NCI-H510A treated with DMSO at 0.1 percent for 48 hours (cell line): ENCODE measurements at places on chromosomes 12 and 14.

DNA sequence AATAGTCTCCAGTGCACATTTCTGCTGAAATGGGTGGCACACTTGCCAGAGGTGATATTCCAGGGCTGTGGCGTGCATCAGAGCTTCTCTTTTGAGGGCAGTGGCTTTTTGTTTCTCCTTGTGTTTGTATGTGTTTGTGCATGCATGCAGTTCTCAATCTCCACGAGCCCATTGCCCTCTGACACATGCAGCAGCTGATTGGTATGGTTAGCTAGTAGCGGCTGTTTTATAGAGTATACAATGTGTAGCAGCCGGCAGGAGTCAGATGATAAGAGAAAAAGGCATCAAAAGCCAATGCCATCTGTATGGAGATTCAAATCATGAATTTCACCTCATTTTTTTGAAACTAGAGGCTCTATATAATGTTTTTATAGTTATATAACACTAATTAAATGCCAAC is 616.9 kb upstream of the STXBP6 start:
- DNase-seq, result no peak

DNA sequence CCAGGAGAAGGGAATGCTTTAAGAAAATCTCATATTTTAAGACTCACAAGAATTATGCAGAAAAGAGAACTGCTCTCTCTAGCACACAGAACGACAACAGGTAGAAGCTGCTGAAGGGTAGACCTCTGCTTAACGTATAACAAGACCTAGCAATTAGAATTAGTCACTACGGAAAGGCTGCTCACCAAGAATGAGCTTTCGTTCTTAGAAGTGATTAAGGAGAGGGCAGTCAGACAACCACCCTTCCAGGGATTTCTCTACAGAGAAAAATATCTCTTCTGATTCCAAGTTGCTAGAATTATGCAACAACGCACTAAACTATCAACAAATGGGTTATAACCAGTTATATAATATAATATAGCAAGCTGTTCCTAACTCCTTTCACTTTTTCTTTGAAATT is 18.6 kb downstream of the LRIG3 start:
- no peak for DNase-seq

DNA sequence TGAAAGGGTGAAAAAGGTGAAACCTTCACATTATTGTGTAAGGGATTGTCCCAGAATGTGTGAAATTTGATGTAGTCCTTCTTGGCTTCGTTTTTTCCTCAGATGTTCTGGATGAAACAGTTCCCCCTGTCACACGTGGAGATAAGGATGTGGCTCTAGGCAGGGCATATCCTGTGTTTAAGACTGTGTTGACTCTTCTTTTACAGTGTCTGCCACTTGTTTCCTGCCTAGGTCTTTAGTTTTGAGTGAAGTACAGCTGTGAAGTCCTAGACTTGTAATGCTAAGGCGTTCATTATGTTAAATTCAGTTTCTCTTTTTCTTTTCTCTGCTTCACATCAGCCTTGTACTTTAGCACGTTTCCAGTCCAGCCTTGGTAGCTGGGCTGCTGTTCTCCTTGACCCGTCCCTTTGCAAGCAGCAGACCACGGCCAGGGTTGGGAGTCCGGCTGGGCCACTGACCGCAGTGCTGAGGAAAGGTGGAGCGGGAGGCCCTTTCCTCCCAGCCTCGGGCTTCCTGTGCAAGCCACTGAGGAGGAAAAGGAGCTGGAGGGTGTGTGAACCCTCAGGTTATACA is 59.1 kb downstream of the RASSF3 start:
- DNase-seq, result peak; percentile 83

DNA sequence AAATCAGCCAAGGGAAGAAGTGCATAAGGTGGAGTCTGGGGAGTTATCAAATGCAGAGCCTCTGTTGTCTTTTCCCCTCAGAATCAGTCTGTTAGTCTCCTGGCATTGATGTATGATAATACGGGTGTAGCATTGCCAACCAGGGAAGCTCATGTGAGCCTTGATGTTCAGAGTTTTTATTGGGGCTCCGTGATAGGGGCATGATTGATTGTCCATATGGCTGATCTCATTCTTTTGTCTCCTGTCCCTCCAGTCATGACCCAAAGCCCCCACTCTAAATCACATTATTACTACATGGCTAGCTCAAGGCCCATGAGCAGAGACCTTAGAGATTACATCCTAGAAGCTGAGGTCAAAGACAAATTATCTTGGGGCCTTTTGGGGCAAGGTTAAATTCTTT is 140.9 kb downstream of the NUBPL start:
- DNase-seq, result no peak

DNA sequence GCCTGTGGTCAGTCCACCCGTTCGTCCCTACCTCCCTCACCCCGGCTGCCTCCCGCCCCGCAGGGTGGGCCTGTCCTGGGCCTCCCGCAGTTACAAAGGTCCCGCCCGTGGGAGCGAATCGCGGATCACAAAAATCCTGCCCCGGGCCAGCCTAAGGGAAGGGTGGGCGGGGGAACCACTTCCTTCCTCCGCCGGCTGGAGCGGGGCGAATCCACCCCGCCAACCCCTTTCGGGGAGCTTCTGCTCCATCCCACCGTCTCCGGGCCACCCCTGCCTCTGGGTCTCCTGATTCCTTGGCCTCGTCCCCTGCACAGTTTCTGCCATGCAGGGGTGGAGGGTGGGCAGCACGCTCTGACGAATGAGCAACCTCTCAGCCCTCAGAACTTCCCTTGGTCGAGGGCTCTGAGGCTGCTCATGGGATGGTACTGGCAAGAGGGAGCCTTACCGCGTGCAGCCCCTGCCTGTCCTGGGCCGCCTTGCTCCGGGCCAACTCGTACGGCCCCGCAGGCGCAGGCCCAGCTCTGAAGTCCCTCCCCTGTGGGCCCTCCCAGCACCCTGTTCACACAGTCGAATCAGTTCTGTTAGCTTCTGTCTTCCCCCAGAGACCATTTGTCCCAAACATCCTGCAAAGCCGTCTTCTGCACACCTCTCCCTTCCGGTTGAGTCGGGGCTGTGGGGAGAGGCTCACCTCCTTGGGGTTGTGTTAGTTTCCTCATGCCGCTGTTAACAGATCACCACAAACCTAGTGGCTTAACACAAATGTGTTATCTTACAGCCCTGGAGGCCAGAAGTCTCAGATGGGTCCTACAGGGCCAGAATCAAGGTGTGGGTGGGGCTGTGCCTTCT is 589 bp upstream of the HVCN1 start:
- no peak for DNase-seq

DNA sequence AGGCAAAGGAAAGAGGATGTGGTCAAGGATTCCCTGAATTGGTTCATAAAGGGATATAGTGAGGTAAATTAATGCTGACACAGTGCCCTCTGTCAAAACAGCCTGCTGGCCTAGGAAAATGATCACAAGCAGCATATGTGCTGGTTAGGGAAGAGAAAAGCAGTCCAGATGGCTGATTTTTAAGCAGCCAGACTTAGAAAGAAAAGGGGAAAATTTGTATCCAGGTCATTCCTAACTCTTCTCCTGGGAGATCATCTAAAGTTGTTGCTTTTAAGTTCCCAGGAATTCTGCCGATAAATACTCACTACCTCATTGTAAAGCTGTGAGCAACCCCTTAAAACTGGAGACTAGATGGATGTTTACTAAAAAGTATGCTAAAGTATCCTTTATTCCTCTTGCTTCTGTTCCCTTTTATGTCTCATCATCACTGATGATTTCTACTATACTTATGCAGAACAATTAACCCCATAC is 46.4 kb upstream of the CNOT2 start:
- no peak for DNase-seq

DNA sequence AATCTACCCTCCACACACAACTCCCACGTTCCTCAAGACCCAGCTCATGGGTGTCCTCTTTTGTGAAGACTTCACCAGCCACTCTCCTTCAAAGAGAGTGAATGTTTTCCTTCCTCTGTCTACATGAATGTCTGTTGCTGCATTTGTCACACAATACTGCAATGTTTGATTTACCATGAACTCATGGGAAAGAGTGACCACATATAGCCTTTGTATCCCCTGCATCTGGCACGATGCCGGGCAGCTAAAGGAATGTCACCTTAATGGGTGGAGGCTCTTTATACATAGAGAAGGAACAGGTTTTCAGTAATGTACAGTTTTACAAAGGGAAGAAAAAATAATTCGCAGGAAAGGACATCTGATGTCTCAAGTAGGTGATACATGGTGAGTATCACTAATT is 12.1 kb upstream of the BCDIN3D start:
- DNase-seq, result no peak

DNA sequence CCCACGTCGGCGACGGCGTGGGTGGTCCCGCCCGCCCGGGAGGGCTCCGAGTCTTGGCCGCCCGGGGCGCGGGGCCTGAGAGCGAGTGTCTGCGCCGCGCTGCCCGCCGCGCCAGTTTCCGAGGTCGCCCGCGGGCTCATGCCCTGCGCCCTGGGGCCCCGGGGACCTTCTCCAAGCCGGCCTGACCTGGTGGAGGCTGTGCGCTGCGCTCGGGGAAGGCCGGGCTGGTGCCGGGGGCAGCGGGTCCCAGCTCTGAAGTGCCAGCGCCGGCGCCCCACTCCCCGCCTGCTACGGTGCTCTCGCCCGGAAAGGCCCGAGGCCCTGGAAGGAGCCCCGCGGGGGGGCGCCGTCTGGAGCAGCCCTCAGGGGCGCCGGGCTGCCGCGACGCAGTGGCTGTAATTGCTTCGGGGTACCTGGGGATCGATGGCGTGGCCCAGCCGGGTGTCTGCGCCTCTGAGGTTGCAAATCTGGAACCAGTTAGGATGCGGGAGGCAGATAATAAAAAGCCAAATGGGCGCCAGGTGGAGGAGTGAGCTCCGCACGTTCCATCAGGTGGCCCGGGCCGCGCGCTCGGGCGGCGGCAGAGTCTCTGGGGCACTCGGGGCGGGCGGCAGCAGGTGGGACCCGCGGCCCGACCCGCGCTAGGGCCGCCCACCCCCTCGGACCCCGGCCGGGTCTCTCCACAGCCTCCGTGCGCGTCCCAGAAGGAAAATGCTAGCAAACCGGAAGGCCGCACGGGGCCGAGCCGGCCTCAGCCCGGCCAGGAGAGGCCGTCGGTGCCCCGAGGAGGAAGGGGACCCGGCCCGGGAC is 102.3 kb upstream of the DIO3 start:
- no peak for DNase-seq

GRCh38 chr12:116520801-116521471 is 38.2 kb upstream of the MAP1LC3B2 start:
- no peak for DNase-seq

DNA sequence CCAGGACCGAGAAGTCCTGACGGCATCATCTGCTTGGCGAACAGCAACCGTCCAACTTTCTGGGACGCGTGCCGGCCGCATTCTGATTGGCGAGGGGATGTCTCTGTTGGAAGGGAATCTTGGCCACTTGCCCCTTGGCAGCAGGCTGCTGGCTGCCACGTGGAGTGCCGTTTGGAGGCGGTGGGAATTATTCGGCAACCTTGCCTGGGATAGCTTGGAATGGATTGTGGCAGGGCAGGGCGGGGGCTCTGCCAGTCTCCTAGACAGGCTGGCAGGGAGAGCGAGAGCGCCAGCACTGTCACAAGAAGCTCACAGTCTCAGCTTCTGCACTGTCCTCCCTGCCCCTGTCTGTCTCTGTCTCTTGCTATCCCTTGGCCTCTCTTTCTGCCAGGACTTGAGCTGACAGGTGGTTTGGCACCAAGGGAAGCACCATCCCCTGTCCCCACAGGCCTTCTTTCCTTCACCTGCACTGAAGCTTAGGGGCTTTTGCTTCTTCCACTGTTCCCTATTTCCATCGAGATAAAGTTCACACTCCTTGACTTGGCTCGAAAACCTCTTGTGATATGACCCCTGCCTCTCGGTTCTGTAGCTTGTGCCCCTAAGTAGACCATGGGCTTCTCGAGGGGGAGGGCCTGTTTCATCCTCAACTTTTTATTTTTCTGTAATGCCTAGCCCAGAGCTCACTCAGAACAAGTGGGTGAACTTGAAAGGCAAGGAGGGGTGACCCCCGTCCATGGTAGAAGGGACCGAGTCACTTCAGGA is 201.9 kb downstream of the PHETA1 start:
- no peak for DNase-seq

DNA sequence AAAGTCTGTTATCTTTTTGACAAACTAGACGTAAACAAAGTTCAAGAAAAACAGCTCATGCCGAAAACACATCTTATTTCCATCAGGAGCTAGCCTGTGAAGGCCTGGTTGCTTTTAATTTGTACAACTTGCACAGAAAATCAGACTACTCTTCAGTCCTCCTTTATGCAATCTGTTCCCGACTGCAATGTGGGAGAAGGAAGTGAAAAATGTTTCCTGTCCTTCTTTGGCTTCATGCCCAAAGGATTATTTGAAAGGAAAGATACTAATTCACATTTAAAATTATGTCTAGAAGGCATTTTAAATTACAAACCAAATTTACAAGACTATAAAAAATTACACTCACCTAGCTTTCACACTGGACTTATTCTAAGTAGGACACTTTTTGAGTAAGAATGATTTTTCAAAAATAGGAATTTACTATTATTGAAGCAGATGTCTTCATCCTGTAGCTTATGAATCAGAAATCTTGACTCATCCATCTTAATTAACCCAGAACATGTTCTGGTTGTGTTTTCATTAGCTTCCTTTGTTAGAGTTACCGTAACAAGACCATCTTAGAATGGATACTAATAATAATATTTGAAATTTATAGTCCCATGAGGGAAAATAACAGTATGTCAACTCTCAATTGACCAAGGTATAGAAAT is 272.6 kb downstream of the PRKD1 start:
- DNase-seq, result no peak

GRCh38 chr14:89418452-89418851 is 1.4 kb upstream of the FOXN3 start:
- DNase-seq, result peak; percentile 32

DNA sequence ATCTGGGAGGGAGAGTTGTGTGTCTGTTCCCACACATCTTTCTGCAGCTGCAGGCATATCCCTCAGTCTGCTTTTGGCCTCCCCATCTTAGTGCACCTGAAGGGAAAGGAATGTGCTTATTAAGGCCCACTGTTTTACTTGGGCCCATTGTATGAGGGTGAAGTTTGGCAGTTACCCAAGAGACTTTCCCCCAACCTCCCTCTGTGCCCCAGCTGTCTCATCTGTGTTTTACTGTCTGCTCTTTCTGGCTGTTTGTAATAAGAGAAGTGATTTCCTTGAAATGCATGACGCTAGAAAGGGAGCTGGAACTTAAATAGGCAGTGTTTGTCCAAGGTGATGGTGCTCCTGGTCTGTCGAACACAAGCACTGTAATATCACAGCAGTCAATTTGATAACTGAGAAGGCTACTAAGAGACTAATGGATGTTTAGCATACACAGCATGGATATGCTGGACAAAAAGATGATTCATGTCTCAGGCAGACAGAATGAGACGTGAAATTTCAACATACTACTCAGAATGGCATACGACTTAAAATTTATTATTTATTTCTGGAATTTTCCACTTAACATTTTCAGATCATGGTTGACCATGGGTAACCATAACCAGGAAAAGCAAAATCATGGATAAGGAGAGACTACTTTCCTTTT is 43.6 kb downstream of the FSCB start:
- peak; percentile 74 for DNase-seq

- no peak for DNase-seq
Observed at GRCh38 chr12:123280971-123281370, 9.3 kb upstream of the CDK2AP1 start.

GRCh38 chr14:62126879-62127478 is 364.8 kb downstream of the SNAPC1 start:
- peak; percentile 79 for DNase-seq

DNA sequence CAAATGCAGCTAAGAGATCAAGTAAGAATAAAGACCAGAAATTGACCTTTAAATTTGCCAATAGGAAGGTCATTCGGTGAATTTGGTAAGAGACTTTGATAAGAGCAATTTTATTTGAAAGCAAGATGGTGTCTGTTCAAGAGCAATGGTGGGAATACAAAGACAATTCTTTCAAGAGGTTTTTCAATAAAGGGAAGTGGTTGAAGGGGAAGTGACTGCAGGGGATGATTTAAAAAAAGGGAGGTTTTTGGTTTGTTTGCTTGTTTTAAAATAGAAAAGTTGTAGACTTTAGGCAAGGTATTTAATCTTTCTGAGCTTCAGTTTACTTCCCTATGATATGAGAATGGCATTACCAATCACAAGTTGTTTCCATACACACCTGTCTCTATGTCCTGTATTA is 4.3 kb upstream of the APPL2 start:
- no peak for DNase-seq
